M059J (cell line): ENCODE measurements at places on chromosomes 3 and 15.
A peak's percentile ranks its signal among the peaks of the same experiment; 100 is the strongest.

DNA sequence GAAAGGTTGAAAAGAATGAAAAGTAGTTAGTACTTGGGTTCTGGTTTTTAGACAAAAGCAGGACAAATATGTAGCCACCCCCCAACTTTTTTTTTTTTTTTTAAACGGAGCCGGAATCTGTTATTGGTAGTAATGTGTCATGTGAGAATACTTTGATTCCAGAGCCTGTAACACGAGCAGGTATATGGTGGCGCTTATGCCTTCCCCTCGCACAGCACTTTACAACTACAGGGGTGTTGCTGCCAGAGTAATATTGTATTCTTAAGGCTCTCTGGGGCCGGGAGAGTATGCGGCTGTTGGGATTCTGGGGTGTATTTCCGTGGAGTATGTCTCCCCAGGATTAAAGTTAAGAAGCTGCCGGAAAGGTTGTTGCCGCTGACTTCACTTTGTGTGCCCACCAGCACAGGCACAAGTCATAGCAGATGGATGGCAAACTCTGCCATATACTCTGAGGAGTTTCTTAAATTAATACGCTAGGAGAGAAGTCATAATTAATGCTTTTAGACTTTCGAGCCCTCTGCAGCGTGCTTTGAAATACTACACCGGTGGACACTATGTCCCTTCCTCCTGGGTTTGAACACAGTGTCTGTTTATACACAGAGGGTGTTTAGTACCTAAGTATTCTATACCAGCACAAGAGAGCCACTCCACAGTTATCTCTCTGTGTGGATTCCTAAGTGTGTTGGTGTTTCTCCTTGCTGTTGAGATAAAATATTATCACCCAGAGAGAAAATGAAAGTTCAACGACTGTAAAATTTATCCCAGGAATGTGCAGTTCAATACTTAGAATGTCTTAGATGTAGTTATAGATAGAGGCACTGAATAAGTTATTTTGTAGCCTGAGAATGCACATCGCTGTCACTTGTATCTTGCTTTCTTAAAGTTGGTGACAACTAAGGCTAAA, 1.4 kb downstream of the MBNL1 start:
- DNase-seq: peak; percentile 80

DNA sequence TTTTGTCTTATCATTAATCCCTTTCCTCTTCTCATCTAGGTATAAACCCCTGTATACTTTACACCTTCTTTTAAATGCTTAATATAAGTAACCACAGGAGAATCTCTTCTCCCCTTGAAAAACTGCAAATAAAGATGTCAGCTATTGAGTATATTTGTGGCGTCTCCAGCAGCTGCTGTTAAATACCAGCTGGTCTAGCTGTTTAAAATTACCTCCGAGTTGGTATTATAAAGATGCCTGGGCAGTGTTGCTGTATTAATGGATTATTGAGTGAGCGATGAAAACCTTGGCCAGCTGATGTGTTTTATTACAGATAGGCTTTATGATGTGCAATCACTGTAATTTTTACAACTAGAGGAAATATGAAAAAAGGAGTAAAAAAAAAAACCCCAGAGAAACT, 388.1 kb downstream of the TBC1D5 start:
- DNase-seq: no peak

- DNase-seq: peak; percentile 53
Measured at GRCh38 chr15:72116731-72117485, 1.0 kb downstream of the MYO9A start.

GRCh38 chr15:67892559-67893377, 52.9 kb upstream of the RNU6-1 start:
- no peak for DNase-seq

DNA sequence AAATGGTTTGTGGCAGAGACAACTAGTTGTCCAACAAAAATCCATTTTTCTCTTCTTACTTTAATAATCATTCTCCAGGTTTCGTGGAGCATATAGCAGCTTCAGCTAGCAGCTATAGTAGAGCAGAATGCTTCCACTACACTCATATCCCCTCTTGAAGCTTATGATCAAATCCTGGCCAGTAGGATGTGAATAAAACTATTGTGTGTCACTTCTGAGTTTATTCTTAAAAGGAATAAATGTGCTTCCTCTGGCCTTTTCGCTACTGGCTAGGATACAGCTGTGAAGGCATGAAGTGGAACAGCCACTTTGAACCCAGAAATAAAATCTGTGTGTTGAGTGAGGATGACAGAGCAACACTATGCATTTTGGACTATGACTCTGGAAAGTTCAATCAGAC, 7.8 kb upstream of the CPOX start:
- no peak for DNase-seq

- DNase-seq: peak; percentile 96
Measured at GRCh38 chr3:160697637-160698380, 20.8 kb downstream of the ARL14 start.

DNA sequence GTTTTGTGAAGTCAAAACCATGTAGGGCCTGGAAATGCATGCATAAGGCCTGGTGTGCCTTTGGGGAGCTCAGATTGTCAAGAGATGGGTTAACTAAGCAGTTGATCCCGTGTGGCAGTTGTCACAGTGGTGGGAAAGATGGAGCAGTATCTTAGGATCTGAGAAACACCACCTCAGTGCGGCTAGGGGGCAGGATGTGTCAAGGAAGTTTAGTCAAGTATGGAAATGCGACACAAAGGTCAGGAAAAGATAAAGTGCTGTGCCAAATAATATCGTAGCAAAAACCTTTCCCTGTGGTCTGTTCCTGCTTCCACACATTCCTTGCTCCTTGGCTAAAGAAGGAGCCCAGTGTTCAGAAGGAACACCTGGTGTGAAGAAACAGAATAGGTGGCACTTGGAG, 396.4 kb downstream of the EDEM1 start:
- DNase-seq: no peak

DNA sequence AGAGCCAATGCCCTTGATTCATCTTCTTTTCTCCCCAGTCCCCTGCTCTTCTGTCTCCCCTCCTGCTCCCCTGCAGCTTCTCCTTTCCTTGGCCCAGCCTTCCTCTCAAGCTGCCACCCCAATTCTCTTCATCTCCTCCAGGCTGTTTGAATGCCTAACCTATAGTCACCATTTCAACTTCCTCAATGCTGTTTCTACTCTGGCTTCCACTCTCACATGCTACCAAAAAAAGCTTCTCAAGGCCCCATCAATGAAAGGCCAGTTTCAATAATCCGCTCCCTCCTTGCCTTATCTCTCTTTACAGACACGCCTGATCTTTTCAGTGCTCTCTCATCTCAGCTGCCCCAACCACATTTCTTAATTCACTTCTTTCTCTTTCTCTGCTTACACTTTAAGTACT, 212.2 kb upstream of the GPR149 start:
- DNase-seq: no peak

GRCh38 chr15:26355472-26356074, 417.3 kb downstream of the GABRB3 start:
- DNase-seq: no peak

DNA sequence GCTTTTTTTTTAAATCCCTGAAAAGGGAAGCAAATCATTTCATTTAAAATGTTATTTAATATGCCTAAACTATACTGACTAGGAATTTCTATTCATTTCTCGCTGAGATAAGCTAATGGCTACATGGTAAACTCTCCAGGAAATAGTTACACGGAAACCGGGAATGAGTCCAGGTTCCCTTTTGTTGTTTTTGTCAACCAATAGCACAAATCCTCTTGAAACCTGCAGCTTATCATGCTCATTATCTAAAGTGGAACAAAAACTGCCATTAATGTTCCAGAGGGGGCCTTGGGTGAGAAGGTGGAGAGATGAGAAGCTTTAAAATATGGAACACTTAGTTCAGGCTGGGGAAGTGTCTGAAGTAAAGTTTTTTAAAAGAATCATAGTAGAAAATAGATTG, 113.5 kb upstream of the ALCAM start:
- DNase-seq: peak; percentile 54

- DNase-seq: no peak
Measured at GRCh38 chr3:16589867-16590624, 15.2 kb downstream of the DAZL start.
